ENCODE measurements at places on chromosomes 16 and 17.
A peak's percentile ranks its signal among the peaks of the same experiment; 100 is the strongest.

- no peak for DNase-seq
Observed at GRCh38 chr17:40498281-40499084, 2.9 kb downstream of the TNS4 start.

GRCh38 chr16:15640966-15641365 lies 2.0 kb downstream of the MARF1 start:
- no peak for DNase-seq

- peak; percentile 13 for DNase-seq
Observed at GRCh38 chr16:86319585-86320236, 190.6 kb upstream of the FOXF1 start.

DNA sequence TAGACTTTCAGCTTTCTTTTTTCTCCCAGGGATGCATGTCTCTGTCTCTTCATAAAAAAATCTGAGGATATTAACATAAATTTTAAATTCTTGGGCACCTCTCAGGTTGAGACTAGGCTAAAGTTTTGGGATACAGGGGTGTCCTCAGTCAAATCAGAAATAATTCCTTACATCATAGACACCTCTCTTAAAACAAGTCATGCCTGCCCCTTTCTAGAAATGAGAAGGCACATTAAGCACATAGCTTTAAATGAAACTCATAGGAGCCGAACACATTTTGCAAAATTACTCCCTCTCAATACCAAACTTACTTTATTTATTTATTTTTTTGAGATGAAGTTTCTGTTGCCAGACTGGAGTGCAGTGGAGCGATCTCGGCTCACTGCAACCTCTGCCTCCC lies 67.3 kb upstream of the BCAR1 start:
- DNase-seq, result no peak

DNA sequence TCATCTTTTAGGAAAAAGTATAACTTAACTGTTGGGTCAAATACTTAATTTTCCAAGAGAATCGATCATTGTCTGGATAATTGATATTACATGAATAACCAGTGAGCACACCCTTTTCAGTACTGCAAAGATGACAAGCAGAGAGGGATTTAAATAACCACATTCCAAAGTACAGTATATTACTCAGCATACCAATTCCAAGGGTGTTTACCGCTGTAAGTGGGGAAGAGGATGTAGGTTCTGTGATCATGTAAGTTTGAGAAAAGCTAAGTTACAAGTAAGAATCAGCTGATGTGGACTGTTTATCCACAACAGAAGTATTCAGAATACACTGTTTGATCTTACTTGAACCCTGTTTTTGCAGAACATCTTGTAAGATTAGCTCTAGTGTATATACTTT lies 6.1 kb downstream of the GDE1 start:
- no peak for DNase-seq

DNA sequence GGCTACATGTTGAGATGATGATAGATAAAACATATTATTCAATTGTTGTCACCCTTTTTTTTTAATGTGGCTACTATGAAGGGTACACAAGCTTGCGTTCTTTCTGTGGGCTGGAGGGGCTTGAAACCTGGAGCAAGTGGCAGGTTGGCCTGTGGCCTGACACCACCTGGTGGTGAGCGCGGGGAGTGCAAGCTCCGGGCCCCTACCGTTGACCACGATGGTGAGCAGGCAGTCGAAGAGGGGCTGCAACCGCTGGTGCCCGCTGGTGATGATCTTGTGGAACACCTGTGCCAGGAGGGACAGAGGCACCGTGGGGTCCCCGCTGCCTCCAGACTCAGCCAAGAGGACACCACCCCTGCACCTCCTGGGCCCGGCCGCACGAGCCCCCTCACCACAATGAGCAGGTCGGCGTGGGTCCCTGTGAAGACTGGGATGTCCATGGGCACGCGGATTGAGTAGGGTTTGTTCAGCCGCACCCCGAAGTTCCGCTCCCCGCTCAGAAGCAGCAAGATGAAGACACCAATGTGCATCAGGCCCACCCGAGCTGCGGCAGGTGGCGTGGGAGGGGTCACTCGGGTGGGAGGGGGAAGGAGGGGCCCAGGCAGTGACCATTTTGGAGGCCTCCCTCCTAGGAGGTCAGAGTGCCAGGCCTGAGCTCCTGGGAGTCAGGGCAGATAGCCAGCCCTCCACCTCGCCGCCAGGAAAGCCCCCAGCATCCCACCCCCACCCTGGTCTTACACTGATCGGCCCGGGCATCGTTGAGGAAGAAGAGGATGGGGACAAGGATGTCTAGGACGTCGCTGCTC lies 14.4 kb downstream of the HID1 start:
- peak; percentile 82 for DNase-seq

DNA sequence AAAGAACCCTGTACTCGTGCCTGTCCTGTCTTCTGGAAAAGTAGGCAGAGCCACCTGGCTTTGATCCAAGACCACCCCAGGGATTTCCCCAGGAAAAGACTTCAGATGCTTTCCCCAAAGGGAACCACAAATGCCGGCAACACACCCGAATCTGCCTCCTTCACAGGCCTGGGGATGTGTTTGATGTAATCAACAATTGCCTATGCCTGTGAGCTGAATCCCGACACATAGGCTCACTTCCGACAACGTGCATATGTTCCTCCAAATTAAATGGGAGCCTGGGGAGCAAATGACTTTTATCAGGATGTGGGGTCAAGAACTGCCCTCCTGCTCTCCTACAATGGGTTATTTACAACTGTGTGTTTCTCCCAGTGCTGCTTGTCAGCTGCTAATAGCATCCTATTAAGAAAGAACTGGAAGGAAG lies 535.2 kb upstream of the CDH11 start:
- no peak for DNase-seq

DNA sequence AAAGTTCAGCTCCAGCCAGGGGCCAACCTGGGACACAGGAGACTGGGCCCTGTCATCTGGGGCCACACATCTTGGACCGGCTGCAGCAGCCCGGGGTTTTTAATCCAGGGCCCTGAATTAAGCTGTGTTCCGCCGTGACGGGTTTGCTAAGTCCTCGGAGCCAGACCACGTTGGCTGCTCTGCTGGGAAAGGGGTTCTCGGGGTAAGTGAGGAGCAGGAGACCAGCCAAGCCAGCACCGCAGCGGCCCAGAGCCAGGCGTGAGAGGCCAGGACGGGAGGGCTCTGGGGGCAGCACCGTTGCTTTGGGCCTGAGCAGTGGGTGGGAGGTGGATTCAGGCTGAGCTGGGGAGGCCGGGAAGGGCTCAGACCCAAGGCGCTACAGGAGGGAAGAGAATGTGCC lies 31.3 kb upstream of the CBX4 start:
- no peak for DNase-seq

GRCh38 chr16:85495259-85495658 lies 117.9 kb upstream of the GSE1 start:
- no peak for DNase-seq

DNA sequence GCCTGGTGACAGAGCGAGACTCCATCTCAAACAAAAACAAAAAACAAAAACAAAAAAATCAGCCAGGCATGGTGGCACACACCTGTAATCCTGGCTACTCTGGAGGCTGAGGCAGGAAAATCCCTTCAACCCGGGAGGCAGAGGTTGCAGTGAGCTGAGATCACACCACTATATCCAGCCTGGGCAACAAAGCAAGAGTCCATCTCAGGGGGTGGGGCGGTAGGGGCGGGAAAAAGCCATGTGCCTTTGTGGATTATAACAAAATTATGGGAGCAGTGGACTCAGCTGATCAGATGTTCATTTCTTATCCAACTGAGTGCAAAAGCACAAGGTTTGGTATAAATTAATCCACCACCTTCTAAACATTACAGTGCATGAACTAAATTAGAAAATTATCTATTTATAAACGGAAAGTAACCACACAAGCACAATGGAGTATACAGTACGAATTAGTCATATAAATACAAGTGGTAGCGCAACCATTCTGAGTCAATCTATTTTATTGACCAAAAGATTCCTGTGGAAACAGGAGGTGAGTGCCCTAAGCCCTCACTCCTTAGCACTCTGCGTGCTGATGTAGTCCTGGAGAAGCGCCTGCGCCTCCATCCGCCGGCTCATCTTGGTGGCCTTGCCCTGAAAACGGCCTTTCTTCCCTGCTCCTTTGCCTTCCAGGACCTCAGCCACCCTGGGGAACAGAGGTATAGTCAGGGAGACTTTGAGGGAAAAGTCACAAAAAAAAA lies 14.0 kb downstream of the AARSD1 start:
- DNase-seq, result no peak

DNA sequence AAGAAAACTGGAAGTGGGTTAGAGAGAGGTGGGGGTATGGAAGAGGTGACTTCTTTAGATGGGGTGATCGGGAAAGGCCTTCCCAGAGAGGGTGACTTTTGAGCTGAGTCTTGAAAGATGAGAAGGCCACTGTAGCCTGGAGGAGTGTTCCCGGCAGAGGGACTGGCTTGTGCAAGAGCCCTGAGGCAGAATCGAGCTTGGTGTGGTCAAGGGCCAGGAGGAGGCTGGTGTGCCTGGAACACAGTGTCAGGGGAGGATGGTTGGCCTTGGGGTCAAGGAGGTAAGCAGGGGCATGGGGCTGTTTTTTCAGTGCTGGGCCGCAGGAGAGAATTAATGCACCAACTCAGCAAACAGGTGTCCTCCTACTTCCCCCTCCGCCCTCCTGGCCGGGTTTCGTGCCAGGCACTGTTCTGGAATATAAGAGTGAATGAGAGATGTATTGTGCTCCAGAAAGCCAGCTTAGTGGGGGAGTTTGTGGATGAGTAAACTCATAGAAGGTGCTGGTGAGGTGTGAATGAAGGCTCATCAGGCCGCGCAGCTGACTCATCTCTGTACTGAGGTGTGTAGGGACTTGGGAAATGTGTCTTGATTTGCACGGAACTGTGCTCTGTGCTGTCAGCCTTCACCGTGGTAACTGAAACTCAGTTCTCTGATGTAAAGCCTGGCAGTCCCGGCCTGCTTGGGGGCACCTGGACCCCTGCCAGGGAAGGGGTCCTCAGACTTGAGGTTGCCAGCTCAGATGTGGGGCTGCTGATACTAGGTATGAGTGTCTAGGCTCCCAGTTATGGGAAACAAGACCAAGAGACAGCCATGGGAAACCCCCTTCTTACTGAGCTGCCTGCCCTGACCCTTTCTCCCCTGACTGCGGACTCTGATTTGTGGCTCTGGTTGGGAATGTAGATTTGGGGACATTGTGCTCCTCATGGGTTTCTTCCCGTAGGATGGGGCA lies 15.3 kb downstream of the KSR1 start:
- DNase-seq, result peak; percentile 88

- no peak for DNase-seq
Observed at GRCh38 chr17:36867716-36868341, 69.4 kb upstream of the LHX1 start.

- no peak for DNase-seq
Observed at GRCh38 chr17:6104956-6105648, 34.9 kb downstream of the WSCD1 start.
